Pulmonary artery endothelial cell (primary cell): ENCODE measurements at places on chromosomes 7 and 10. TPM values are rescaled to one million over a fixed set of nuclear protein-coding genes. Genes with fewer than 3 reads are reported as not detected.

Gene CRHR2
- not detected in 2 replicates for total RNA-seq

Gene LRIT1
- not detected in 2 replicates for total RNA-seq

Gene CLDN4
- total RNA-seq, result 0.07 TPM in 2 replicates

Gene ICA1
- total RNA-seq, result 23.8 and 28.8 TPM in 2 replicates

Gene CASD1
- total RNA-seq, result 11.0 and 16.6 TPM in 2 replicates

Gene TMEM225B
- total RNA-seq, result not detected in 2 replicates

Gene H2BK1
- not detected in 2 replicates for total RNA-seq

Gene NKX2-3
- total RNA-seq, result 0.07 TPM in 1 of 2 replicates, not detected in the other

Gene MMRN2
- 355 and 372 TPM in 2 replicates for total RNA-seq

Gene SRGN
- 1,537 and 1,720 TPM in 2 replicates for total RNA-seq

Gene ITGB8
- total RNA-seq, result 5.1 and 6.4 TPM in 2 replicates

Gene FLNC
- total RNA-seq, result 133 and 167 TPM in 2 replicates

Gene CREB5
- 2.8 and 4.7 TPM in 2 replicates for total RNA-seq

Gene TCAF2
- total RNA-seq, result 7.1 and 16.3 TPM in 2 replicates

Gene FKBP6
- not detected in 2 replicates for total RNA-seq

Gene CALML5
- not detected in 2 replicates for total RNA-seq

Gene AZGP1
- total RNA-seq, result not detected in 2 replicates

Gene PITX3
- total RNA-seq, result 0.07 TPM in 1 of 2 replicates, not detected in the other

Gene NEURL1
- 0.11 and 0.20 TPM in 2 replicates for total RNA-seq

Gene CALN1
- not detected in 2 replicates for total RNA-seq

Gene PNLIPRP3
- not detected in 2 replicates for total RNA-seq

Gene LIPN
- total RNA-seq, result not detected in 2 replicates

Gene ANKMY2
- total RNA-seq, result 9.9 and 15.8 TPM in 2 replicates

Gene THSD7A
- total RNA-seq, result 18.8 and 30.5 TPM in 2 replicates

Gene MPP7
- total RNA-seq, result 0.07 TPM in 2 replicates

Gene WEE2
- total RNA-seq, result not detected in 2 replicates

Gene ZNF33B
- 9.2 and 11.3 TPM in 2 replicates for total RNA-seq

Gene DOCK4
- 178 and 198 TPM in 2 replicates for total RNA-seq

Gene RBP4
- total RNA-seq, result not detected in 2 replicates

Gene ELMO1
- 33.7 and 41.2 TPM in 2 replicates for total RNA-seq

Gene TAS2R5
- total RNA-seq, result 0.53 and 0.74 TPM in 2 replicates

Gene ZNF438
- total RNA-seq, result 4.8 and 6.5 TPM in 2 replicates

Gene C10orf67
- not detected in 2 replicates for total RNA-seq

Gene TAS2R41
- not detected in 2 replicates for total RNA-seq

Gene PFKP
- 471 and 513 TPM in 2 replicates for total RNA-seq

Gene STRIP2
- 6.6 and 17.8 TPM in 2 replicates for total RNA-seq

Gene SPDYE11
- total RNA-seq, result not detected in 2 replicates

Gene UTF1
- not detected in 2 replicates for total RNA-seq

Gene C10orf53
- not detected in 2 replicates for total RNA-seq

Gene CPN1
- total RNA-seq, result not detected in 2 replicates

Gene LRCH4
- 7.3 and 9.6 TPM in 2 replicates for total RNA-seq

Gene ZNF365
- 0.04 and 0.40 TPM in 2 replicates for total RNA-seq

Gene MALRD1
- not detected in 2 replicates for total RNA-seq
